Omental fat pad (tissue), 4 donors: ENCODE measurements at places on chromosomes 4 and X.

DNA sequence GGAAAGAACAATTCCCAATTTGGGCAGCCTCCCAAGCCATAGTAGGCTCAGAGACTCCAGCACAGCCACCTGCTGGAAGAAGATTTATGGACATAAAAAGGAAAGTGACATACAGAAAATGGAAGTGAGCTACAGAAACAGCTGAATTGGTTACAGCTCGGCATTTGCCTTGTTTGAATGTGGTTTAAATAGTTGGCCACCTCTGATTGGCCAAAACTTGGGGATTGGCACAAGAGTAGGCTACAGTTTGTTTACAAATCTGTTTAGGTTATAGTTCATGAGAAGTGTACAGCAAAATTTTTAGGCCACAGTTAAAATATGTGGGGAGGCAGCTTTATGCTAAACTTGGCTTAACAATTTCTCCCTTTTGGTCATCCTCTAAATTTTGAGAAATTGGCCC, 150.4 kb downstream of the MAGEC1 start:
- no peak for DNase-seq

- no peak for DNase-seq
Observed at GRCh38 chr4:154454710-154455109, 36.9 kb downstream of the DCHS2 start.

GRCh38 chrX:126551306-126551705, 1.3 kb downstream of the DCAF12L1 start:
- DNase-seq: no peak

- DNase-seq: no peak
Observed at GRCh38 chrX:39903937-39904336, 193.8 kb downstream of the BCOR start.

DNA sequence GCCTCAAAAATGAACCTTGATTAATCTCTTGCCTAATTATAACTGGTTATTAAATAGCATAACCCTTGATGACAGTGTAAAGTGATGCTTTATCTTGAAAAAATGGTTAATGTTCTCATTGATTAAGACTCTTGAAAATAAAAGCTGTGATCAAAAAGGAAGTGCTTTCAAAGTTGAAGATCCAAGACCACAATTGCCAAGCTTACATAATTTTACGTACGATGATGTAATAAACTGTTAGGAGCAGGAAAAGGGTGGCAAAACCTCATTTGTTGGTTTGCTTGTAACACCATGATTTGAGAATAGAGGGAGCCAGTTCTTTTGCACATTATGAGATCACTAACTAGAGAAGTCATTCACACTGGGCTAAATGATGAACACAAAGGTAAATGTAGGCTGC, 322.2 kb downstream of the ADGRL3 start:
- no peak for DNase-seq

- DNase-seq: no peak
Observed at GRCh38 chr4:78781924-78782323, 5.8 kb downstream of the BMP2K start.

GRCh38 chrX:65035446-65035770, 59.2 kb upstream of the ZC4H2 start:
- no peak for DNase-seq

GRCh38 chrX:71365875-71366673, at the start of gene TAF1:
Gene TAF1 (plus strand): TSS chrX:71366357. CDS start chrX:71366375, 18 bp downstream.
- peak; percentile 73 for DNase-seq

DNA sequence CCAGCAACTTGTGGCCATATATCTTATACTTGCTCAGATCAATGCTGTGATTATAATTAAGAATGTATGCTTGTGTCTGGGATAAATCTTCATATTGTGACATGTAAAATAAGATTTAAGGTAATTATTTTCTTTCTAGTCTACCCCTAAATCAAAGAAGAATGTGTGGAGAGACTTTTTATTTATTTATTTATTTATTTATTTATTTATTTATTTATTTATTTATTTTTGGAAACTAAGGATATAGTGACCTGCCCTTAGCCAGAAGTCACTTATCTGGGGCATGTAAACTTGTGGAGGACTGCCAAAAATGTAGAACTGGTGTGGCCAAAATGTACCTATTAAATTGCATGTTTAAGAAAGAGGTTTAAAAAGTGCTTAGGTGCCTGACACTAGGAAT, 144.3 kb downstream of the BEND2 start:
- DNase-seq: no peak

GRCh38 chrX:153379971-153380581, 21.1 kb downstream of the PNMA6E start:
- DNase-seq: no peak

DNA sequence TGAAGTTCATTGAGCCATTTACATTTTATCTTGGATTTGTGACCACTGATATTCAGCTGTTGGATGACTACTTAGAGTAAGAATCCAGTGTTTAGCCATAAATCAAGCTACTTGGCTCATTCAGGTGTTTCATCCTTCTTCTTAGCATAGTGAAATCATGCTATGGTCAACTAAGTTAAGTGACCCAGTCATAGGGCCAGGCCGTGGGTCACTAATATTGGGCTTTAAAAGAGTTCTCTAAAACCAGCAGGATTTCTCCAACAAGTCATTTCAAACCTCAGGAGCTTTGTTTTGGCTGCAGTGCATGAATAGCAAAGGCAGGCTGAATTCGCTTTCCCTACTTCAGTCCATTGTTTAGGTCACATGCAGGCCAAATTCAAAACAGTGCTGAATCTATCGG, 181.0 kb downstream of the MAML3 start:
- no peak for DNase-seq

DNA sequence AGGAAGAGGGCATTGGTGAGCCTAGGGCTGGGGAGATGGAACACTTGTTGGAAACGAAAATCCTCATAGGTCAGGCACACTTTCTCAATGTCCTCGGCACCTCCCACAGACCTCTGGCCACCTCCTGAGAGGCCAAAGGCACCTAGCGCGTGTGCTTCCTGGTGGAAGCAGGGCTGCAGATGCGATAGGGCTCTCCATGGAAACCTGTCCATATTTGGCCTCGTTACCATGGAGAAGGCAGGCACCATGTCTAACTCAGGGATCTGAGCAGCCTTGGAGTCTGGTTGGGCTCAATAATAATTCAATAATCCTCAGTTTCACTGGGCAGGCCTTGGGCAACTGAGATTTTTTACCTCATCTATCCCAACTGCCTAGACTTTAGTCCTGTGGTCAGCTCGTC, 58.3 kb downstream of the RAI2 start:
- DNase-seq: no peak

GRCh38 chr4:123573866-123574508, 177.4 kb downstream of the SPRY1 start:
- DNase-seq: no peak

DNA sequence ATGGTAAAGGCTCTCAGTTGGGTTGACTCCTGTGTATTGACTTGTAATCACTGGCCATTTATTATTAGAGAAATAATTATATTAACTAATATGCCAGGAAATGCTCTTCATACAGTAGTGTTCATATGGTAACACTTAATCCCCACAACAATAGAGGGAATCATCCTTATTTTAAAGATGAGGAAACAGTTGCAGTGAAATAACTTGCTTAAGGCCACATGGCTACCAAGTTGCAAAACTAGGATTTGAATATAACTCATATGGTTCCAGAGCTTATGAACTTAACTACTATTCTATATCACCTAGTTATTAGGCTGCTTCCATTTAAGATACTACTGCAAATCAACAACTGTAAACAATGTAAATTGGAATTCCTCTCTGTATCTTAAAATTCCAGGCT, 143.5 kb upstream of the HPGD start:
- no peak for DNase-seq

DNA sequence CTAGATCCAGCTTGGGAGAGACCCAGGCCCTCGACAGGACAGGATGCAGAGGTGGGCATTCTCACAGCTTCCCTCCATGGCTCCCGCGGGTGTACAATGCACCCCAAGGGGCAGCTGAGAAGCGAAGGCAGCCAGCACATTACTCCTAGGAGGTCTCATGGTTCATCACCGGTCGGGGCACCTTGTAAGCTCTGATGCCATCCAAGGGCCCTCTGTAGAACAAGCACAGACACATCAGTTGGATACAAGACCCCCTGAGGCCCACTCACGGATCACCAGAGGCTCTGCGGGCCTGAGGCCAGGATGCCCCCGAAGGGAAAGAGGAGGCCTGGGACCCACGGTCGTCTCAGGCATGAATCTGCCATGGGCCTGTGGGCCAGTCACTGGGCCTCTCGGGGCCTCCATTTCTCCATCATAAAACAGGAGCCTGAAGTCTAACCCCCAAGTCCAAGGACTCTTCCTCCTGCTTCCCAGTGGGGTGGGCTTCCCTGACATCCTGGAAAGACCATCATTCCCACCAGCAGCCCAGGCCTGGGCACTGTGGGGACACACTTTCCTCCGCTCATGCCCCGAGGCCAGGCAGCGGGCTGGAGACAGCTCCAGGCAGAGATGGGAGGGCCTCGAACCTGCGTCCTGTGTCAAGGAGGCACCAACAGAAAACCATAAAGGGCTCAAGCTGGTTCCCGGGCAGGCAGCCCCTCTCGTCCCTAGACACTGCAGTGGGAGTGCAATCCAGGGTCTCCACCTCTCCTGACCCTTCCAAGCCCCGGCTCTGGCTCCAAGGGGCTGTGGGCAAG, 20.1 kb downstream of the HMX1 start:
- DNase-seq: no peak

DNA sequence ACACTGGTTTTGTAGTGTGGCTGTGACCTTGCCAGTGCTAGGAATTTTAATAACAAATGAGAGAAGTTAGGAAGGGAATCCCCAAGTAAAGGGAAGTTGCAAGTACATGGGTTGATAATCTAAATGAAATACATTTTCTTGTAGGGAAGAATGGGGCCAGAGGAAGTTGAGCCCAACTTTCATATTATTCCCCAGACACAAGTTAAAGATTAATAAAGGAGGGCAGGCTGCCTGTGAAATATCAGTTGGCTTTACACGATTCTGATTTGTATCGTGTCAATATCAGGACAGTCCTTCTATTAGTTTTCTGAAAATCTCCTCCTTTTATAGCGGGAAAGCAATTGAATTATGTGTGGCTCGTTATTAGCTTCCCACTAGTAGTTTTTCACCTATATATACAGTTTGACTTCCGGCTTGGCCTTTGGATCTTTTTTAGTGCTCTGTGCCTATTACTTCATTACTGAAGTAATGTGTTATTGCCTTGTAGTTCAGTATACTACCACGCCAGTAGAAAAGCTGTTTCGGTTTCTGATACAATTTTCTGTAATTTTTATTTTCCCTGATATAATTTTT, 1.7 kb downstream of the PDLIM5 start:
- no peak for DNase-seq

DNA sequence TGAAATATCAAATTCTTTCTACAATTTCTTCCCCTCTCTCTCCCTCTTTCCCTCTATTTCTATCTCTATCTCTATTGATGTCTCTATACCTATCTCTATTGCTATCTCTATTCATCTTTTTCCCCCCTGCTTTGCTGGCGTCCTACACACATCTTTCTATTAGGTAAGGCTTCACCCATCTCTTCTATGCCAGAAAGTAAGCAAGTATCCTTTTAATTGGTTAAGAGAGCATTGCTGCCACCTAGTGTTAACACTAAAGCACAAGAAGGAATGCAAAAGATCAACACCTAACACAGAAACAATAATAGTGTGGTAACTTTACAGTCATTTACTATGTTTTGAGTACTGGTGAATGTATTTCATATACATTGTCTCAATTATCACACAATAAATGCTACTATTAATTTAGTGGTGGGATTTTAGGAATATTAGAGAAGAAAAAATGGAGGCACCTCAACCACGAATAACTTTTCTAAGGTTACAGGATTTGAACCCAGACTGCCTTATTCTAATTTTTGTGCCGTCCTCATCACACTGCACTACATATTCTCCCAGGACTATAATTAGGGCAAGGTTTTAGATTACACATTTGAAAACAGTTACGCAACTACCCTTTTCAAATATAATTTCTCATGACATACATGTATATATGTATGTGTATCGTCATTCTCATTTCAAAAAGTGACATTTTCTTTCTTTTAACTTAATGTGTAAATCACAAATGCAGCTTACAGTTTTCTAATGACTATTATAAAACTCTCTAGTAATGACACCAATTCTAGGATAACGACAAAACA, 3.7 kb upstream of the C4orf36 start:
- DNase-seq: no peak

DNA sequence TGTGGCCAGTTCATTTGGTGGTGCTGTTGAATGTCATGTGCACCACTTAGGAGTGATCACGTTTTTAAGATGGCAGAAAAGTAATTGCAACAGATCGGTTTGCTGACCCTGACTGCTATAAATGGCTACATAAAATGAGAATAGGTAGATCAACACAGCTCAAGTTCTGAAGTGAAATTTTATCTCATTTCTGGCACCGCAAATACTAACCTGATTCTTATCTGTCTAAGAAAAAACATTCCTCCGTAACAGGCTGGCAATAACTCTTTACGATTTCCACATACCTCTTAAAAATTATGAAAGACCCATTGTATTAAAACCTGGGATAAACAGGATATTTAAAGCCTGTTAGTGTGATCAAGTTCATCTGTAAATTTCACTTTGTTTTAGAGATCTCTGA, 387.5 kb downstream of the PDGFC start:
- DNase-seq: no peak

DNA sequence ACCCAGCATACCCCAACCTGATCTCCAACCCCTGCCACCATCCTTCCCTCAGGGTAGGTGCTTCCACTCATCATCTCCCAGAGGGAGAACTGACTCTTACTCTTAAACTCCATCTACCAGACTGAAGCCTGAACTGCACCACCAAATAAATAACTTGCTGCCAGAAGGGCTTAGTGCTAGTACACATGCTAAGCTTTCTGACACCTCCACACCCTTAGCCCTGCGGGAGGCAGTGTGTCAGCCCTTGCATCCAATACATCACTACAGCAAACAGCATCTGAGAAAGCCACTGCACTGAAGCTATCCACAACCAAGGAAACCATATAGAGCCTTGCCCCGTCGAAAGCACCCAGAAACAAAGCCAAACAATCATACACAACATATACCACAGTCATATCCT, 68.6 kb upstream of the MCF2 start:
- no peak for DNase-seq

GRCh38 chr4:5971078-5971450, 47.2 kb downstream of the C4orf50 start:
- no peak for DNase-seq

DNA sequence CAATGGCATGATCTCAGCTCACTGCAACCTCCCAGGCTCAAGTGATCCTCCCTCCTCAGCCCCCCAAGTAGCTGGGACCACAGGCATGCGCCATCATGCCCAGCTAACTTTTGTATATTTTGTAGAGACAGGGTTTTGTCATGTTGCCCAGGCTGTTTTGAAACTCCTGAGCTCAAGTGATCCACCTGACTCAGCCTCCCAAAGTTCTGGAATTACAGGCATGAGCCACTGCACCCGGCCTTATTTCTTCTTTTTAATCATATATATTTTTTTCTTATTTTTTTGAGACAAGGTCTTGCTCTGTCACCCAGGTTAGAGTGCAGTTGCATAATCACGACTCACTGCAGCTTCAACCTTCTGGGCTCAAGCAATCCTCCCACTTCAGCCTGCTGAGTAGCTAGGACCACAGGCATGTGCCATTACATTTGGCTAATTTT, 184.0 kb downstream of the TSPAN5 start:
- DNase-seq: no peak
